ENCODE measurements at places on chromosomes 2 and 18. TPM values are rescaled to one million over a fixed set of nuclear protein-coding genes. Genes with fewer than 3 reads are reported as not detected.

DNA sequence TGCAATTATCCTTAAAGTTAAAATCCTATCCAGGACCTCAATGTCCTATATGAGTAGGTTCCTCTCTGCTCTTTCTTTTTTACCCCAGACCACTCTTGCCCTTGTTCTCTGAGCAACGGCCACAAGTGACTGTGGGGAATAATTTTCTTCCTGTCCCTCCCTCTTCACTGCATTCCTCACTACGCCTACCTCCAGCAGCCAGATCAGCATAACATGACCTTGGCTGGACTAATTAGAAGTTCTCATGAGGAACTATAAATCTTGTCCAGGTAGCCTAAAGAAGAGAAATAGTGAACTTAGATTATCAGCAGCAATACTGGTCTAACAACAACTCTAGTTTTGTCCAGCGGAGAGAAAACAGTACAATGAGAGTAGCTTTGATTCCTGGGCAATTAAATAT lies 643.8 kb upstream of the KLHL29 start:
- H3K27ac ChIP-seq: no peak overlapping the region
- H3K27me3 ChIP-seq: no peaks in the 10 kb centered on the region
- no peak for DNase-seq
- H3K4me1 ChIP-seq: no peaks in the 10 kb centered on the region
- H3K4me3 ChIP-seq: no peak overlapping the region

DNA sequence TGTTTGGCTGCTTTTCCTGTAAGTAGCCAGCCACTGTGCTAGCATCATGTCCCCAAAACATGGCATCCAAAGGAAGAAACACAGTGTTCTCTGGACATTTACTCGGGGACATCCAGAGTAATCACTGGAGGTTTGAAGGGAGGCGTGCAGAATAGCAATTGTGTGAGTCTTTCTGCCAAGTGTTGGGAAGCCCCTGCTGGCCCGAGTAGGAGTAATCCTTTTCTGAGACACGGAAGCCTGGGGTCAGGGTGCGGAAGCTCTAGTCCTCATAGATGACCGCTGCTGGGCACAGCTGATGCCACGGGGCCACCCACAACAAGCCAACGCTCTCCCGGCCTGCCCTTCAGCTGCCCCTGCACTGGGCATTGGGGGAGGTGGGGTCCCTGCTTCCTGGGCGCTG lies 24.8 kb upstream of the HDAC4 start:
- H3K4me3 ChIP-seq: no peak overlapping the region
- no peak overlapping the region for H3K27ac ChIP-seq
- H3K4me1 ChIP-seq: no peaks in the 10 kb centered on the region

GRCh38 chr18:49845629-49846360 lies 32.5 kb upstream of the ACAA2 start:
- peaks cover 33% of the 10 kb centered on the region for H3K4me1 ChIP-seq
- peaks cover 34% of the 10 kb centered on the region for H3K36me3 ChIP-seq
- no peaks in the 10 kb centered on the region for H3K27me3 ChIP-seq
- H3K27ac ChIP-seq: no peak overlapping the region
- no peak for DNase-seq

GRCh38 chr2:174729797-174730697 lies 34.2 kb downstream of the CHRNA1 start:
- no peaks in the 10 kb centered on the region for H3K36me3 ChIP-seq
- peaks cover 54% of the 10 kb centered on the region for H3K27me3 ChIP-seq
- H3K4me1 ChIP-seq: no peaks in the 10 kb centered on the region
- no peak for DNase-seq

DNA sequence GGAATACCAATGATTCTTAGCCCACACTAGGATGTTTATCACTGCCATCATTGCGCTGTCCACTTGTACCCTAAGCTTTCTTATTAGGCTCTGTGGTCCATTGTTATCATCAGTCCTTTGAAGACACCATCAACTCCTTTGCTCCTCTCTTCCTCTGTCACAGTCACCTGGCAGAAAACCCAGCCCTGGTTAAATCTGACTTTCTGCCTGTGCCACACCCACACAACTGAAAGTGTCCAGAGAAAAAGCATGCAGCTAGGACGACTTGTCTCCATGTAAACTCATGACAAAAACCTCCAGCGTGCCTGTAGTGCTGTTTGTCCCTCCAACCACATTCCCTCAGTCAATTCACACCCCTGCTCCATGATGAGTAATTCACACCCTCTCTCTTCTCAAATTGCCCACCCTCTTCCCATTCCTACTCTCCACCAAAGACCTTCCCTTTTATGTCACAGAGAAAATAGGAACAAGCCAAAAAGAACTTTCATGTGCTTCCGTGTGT lies 297.4 kb upstream of the MGAT5 start:
- H3K36me3 ChIP-seq: no peaks in the 10 kb centered on the region
- H3K4me1 ChIP-seq: no peaks in the 10 kb centered on the region
- no peak overlapping the region for H3K27ac ChIP-seq
- DNase-seq: no peak

DNA sequence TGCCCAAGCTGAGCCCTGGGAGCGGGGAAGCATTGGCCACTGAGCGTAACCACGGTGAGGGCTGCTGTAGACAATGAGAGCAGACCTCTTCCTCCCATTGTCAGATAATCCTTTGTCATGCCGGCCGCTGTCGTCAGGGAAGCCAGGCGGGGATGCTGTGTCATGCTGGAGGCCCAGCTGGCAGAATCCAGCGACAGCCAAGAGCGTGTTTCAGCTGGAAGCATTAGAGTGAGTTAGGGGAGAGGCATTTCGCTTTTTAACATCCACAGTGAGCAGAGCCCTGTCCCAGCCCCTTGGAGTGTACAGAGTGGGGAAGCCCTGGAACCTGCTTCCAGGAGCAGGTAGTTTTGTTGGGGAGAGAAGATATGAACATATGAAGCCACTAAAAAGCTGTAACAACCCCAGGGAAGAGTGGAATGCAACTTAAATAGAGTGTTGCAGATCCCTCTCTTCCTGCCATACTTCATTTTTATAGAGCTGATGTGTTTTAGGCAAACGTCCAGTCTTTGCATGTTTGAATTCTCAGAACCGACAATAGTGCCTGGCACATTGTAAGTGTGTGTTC lies 7.0 kb downstream of the CTIF start:
- DNase-seq: no peak
- H3K27me3 ChIP-seq: no peaks in the 10 kb centered on the region
- H3K36me3 ChIP-seq: peaks cover 8% of the 10 kb centered on the region
- H3K27ac ChIP-seq: no peak overlapping the region

DNA sequence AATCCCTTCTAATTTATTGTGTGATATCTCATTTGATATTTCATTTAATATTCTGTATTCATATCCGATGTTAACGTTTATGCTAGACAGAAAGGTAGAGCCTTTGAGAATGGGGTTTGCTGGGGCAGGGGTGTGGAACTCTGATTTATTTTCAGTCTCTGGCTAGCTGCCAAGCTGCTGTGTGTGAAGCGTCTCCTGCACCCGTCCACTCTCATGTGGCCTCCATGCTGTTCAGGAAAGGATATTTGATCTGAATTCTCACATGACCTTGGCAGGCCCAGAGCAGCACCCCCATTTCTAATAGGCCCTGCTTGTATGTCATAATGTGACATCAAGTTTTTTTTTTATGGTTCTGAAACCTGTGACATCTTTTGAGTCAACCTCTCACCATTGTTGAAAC lies 1.6 kb downstream of the IL1R1 start:
- no peak overlapping the region for H3K4me3 ChIP-seq
- no peak for DNase-seq
- no peak overlapping the region for H3K27ac ChIP-seq
- H3K27me3 ChIP-seq: no peaks in the 10 kb centered on the region

GRCh38 chr2:120637847-120638246 lies 97.8 kb upstream of the GLI2 start:
- H3K27ac ChIP-seq: no peak overlapping the region
- H3K4me1 ChIP-seq: no peaks in the 10 kb centered on the region
- H3K27me3 ChIP-seq: peaks cover 100% of the 10 kb centered on the region
- H3K36me3 ChIP-seq: no peaks in the 10 kb centered on the region
- no peak overlapping the region for H3K4me3 ChIP-seq

GRCh38 chr2:60149176-60149575 lies 404.3 kb downstream of the BCL11A start:
- no peaks in the 10 kb centered on the region for H3K27me3 ChIP-seq
- no peak for DNase-seq
- H3K4me3 ChIP-seq: no peak overlapping the region

SEMA4F gene
- 10.1 TPM for total RNA-seq

BCL11A gene
- 8.1 TPM for total RNA-seq
